GM12878 (cell line): ENCODE measurements at places on chromosomes 4 and X. TPM values are rescaled to one million over a fixed set of nuclear protein-coding genes. Genes with fewer than 3 reads are reported as not detected.
A peak's percentile ranks its signal among the peaks of the same experiment; 100 is the strongest.

- DNase-seq = no peak
Measured at GRCh38 chrX:144586756-144587155, 660.5 kb upstream of the SPANXN1 start.

- DNase-seq = no peak
Measured at GRCh38 chr4:140237616-140238350, 83.8 kb upstream of the MAML3 start.

DNA sequence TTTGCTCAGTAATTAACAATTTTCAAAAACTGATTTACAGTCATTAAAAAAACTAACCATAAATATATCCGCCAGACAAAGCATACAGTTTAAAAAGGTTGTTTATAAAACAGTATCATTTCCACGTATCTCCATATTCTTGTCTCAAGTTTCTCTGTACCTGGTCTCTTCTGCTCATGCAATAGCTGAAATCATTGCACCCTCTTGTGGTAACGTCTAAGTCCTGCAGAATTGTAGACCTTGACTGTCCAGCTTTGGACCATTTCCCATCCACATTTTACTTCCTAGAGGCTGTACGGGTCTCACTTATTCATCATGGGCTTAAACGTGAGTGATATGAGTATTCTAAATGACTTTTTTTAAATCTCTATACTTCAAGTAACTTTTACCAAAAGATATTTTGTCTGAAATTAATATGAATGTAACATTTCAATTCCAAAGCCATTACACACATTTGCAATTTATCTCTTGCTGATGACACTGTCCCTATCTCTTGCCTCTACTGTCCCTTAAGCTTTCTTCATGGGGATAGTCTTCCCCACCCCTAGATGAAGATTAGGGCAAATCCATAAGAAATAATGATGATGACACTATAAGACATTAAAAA, 118.5 kb downstream of the BTC start:
- no peak for DNase-seq

The SUPT20HL2 gene
- total RNA-seq = not detected in 2 replicates

DNA sequence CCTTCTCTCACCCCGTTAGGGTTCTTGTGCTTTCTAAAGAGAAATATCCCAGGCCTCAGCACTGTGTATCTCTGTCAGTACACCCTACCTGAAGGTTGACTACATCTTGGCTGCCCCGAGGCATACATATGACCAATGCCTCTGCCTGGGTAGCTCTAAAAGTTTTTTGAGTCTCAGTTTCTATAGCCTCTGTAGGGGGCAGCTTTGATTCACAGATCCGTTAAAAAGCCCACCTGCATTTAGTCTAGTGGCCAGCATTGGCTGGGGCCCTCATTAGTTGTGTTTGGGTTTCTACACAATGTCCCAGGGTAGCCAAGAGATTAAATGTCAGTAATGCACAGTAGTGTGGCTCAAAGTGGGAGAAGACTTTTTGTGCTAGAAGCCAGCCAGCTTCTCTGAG, 151.1 kb downstream of the CFAP299 start:
- DNase-seq = no peak

The SLITRK4 gene
- total RNA-seq = 0.74 and 0.90 TPM in 2 replicates

DNA sequence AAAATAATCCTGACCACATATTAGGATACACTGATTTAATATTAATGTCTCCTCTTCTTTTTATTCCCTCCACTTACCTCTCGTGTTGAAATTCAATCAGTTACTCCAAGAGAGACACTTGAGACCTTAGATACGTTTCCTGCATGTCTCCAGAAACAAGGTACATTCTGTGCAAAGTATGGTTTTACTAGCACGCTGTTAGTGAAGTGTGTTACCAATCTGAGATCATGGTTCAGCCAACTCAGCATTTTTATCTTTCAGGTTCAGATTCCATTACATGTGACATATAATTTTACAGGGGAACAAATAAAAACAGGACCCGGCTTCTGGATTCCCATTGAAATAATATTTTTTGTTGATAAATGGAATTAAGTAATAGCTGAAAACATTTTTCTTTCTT, 32.2 kb downstream of the PDLIM5 start:
- DNase-seq = no peak

DNA sequence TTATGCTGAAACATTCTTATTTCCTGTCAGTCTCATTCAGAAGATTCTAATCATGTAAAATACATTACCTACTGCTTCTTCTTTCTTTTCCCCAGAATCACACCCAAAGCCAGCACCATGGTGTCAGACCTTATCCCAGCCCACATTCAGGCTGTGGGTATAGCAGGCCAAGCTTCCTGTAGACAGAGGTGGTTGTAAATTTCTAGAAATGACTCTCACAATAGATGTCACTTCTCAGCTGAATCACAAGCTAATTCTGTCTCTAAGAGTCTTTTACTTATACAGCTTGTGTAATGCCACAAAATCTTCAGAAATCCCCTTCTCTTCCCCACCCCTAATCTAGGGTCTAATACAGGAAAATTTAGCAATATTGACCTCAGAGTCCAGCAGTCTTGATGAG, 239.6 kb downstream of the PARM1 start:
- peak; percentile 38 for DNase-seq

DNA sequence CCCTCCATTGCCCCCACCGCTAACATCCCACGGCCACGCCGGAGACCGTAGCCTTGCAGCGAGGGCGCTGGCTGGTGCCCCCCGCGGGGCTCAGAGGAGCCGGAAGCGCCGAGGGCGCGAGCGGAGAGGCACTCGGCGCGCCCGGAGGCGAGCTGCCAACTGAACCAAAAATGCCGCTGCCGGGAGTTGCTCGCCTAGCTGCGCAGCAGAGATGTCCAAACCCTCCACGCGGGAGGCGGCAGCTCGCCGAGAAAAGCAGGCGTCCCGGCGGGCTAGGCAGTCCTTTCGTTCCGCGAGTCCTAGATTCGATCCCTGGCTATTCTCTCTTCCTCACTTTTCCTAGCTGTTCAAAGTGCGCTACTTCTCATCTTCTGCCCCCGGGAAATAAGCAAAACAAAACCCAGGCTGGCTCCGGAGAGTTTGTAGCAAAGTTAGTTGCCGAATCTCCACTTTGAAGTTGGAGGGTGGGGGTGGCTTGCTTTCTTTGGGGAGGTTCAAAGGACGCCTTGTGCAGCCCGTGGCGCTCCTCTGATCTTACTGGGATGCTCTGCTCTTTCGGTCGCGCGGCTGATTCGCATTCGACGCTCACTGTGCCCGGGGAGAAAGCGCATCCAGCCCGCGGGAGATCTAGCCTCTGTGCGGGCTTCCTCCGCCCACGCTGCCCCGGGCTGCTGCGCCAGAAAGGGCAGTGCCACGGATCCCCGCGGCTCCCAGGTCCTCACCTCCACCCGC, 723 bp downstream of the NKX6-1 start:
- DNase-seq = no peak

DNA sequence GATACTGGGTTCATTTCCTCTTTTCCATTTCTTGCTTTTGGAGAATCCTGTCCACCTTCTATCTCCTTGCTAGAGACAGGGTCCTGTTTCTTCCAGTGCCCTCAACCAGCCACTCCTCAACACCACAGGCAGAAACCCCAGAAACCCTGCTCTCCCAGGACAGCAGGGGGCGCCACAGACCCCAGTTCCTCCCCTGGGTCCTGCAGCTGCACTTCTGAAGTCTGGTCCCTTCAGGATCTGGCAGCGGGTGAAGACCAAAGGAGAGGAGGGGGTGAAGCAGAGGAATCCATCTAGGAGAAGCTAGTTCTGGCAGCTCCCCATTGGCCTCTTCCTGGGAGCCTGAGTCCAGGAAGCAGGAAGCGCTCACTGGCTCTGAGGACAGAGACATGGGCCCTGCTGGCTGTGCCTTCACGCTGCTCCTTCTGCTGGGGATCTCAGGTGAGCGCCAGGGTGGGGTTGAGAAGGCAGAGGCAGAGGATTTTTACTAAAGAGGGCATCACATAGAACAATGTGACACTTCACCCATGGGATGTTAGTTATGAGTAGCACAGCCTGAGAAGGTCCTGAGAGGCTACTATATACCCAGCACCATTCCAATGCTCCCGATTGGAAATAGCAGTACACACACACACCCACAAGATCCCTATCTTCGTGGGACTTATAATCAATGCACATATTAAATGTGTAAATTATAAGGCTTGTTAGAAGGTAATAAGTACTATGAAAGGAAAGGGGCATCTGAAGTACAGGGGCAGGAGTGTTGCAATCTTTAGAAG, at the start of gene PRSS48:
Gene PRSS48 (plus strand): TSS at position 375 of the 776 bp plus-strand sequence. CDS start 12 bp downstream, at position 387.
- no peak for DNase-seq

The TLR1 gene
- 22.4 and 22.9 TPM in 2 replicates for total RNA-seq

The PAGE5 gene
- total RNA-seq = not detected in 2 replicates

The CHIC1 gene
- total RNA-seq = 4.2 and 4.4 TPM in 2 replicates

The UGT8 gene
- total RNA-seq = 0.43 and 0.82 TPM in 2 replicates

The PASD1 gene
- not detected in 2 replicates for total RNA-seq

DNA sequence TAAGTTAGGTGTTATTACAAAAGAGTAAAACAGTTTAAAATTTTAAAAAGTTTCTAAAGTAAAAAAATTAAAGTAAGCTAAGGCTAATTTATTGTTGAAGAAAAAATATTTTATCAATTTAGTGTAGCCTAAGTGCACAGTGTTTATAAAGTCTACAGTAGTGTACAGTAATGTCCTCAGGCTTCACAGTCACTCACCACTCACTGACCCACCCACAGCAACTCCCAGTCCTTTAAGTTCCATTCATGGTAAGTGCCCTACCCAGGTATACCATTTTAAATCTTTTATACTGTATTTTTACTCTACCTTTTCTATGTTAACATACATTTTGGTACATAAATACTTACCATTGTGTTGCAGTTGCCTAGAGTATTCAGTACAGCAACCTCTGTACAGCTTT, 120.3 kb upstream of the DKK2 start:
- DNase-seq = no peak

DNA sequence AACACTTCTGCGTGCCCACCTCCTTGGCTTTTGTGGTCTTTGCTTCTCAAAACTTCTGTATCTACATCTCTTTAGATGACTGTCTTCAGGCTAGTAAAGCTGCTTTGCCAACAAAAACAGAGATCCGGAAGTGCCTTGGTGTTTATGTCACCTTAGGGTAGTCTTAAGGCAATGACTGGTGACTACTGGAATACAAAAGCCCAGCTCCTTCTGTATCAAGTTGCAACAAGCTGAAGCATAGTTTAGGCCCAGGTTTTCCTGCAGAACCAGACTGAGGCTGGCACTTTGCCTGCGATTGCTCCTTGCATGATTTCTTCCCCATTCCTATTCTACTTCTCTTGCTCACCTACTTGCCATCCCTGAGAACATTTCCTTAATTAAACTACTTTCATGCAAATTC, 333.8 kb downstream of the DMD start:
- no peak for DNase-seq

The CRLF2 gene
- total RNA-seq = 5.3 and 5.8 TPM in 2 replicates

DNA sequence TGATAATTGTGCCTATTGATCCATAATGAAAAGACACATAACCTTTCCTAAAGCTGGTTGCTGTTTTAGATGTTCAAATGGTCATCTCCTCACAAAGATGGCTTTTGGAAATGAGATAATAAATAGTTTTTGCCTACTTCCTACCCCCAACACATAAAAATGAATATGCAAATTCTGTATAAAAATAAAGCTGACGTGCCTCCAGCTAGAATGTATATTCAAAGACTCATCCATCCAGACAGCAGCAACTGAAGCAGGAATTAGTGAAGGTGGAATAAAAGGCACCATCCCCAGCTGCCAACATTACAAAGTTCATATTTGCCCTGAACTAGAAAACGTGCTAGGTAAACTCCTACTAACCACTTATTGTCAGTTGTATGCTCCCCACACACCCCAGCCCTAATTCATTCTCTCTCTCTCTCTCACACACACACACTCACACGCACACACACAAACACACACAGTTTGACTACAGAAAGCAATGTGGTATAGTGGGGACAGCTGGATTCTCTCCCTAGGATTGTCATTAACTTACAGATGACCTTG, 53.6 kb downstream of the PCDH19 start:
- DNase-seq = no peak

- no peak for DNase-seq
Measured at GRCh38 chr4:128803783-128804182, 5.7 kb upstream of the JADE1 start.

DNA sequence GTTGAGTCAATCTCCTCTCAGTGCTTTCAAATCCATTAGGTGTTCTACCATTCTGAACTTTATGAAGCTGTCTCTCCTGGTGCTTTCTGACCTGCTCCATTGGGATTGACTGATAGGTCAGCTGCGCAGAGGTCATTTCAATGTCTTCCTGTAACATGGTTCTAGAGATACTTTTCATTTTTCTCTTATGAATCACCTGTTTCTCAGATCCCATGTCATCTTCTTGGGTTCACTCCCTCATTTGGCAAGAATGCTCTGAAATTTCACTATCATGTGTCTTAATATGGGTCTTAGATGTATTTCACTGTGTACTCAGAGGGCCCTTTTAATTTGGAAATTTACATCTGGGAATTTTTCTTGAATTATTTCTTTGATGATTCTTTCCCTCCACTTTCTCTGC, 13.8 kb upstream of the PGM2 start:
- no peak for DNase-seq

GRCh38 chr4:149296503-149296902, 519.1 kb downstream of the IQCM start:
- no peak for DNase-seq

The VEGFC gene
- total RNA-seq = not detected in 2 replicates

The SHOX gene
- total RNA-seq = not detected in 2 replicates

The KLF8 gene
- total RNA-seq = 1.4 and 1.9 TPM in 2 replicates

DNA sequence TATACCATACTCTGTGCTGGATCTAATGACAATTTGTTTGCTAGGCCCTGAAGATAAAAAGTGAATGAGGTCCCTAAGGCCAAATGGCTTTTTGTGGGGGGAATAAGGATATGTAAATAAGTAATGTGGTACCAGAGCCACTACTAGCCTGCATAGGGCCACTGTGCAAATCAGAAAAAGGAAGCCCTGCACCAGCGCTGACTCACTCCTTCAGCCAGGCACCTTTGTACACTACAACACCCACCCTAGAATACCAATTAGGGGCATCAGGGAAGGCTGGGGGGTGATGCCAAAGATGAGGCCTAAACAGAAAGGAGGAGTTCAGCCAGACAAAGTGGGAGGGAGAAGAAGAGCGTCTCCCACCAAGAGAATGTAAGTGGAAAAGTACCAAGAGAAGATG, 122.2 kb downstream of the CAMK2D start:
- DNase-seq = no peak

DNA sequence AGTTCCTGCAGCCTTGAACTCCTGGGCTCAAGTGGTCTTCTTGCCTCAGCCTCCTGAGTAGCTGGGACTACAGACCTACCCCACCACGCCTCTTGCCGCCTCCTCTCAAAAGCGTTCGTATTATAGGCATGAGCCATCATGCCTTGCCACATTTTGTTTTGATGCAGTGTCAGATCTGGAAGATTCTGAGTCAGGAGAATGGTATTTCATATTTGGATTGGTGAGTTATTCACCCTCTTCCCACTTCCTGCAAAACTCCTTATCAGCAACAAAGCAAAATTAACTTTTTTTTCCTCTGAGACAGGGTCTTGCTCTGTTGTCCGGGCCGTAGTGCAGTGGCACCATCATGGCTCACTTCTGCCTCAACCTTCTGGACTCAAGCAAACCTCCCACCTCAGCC, 29.6 kb downstream of the REST start:
- no peak for DNase-seq
